ENCODE measurements at places on chromosomes 1 and 21.
A peak's percentile ranks its signal among the peaks of the same experiment; 100 is the strongest.

- DNase-seq, result no peak
Measured at GRCh38 chr1:79293611-79294010, 287.1 kb upstream of the ADGRL4 start.

DNA sequence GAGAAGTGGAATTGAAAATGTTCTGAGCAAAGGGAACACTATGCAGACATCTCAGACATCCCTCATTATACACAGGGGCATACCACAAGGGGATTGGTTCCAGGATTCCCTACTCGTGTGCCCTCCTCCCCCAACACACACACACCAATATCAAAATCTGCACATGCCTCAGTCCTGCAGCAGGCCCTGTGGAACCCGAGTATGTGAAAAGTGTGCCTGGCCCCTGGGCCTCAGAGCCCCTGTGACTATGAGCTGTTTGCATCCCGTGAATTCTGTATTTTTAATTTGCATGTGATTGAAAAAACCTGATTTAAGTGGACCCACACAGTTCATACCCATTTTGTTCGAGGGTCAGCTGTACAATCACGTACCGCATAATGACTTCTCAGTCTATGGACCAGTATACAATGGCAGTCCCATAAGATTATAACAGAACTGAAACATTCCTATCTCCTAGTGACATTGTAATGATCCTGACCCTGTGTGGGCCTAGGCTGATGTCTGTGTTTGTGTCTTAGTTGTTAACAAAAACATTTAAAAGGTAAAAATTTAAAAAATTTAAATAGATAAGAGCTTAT lies 11.3 kb downstream of the POU2F1 start:
- DNase-seq, result no peak

GRCh38 chr21:44441581-44442265 lies 13.6 kb upstream of the LRRC3 start:
- DNase-seq, result no peak

GRCh38 chr1:2271841-2272655 lies 43.9 kb downstream of the SKI start:
- DNase-seq, result no peak

- no peak for DNase-seq
Measured at GRCh38 chr1:116971258-116971860, 30.2 kb upstream of the CD101 start.

GRCh38 chr21:30340714-30341573 lies 3.5 kb upstream of the KRTAP27-1 start:
- no peak for DNase-seq

- no peak for DNase-seq
Measured at GRCh38 chr1:209398313-209398991, 185.1 kb upstream of the CAMK1G start.

DNA sequence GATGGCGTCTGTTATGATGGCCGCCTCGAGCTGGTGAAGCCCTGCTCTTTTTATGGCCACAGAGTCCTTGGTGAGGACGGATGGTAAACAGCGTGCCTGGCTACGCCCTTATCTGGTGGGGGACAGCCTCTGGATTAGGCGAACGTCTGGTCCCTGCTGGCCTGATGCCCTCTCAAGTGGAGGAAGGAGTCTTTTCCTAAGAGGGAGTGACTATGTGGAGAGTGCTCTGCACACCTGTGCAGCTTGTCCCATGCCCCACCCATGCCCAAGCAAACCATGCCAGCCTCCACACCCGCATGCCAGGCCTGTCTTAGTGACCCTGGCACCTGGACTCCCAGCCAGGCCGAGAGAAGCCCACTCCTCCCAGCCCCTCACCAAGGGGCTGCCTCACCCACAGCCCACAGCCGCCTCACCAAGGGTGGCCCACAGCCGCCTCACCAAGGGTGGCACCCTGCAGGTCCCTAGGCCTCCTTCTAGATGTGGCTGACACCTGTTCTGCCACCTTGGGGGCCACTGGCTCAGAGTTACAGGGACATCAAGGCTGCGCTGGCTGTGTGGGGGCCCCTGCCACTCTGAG lies 40.2 kb downstream of the WNT9A start:
- DNase-seq, result no peak

GRCh38 chr1:55474168-55474786 lies 259.1 kb upstream of the USP24 start:
- DNase-seq, result no peak

- DNase-seq, result no peak
Measured at GRCh38 chr1:52424813-52425212, 20.4 kb downstream of the PRPF38A start.

GRCh38 chr1:162021124-162021523 lies 2.5 kb downstream of the OLFML2B start:
- DNase-seq, result no peak

DNA sequence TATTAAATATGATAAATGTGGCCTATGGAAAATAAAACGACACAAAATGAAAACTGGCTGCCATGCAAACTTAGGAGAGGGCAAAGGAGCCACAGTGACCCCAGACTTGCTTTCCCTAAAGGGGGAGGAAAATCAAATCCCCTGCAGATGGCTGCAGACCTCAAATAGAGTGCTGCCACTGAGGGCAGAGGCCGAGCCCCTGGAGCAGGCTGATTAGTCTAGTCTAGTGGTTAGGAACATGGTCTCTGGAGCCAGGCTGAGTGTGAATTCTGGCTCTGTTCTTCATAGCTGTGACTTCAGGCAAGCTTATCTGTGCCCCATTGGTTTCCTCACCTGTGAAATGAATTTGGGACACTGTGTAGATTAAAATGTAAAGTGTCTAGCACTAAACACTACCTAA lies 60.8 kb downstream of the ITPKB start:
- no peak for DNase-seq

- no peak for DNase-seq
Measured at GRCh38 chr1:36177589-36178431, 21.9 kb downstream of the MAP7D1 start.

DNA sequence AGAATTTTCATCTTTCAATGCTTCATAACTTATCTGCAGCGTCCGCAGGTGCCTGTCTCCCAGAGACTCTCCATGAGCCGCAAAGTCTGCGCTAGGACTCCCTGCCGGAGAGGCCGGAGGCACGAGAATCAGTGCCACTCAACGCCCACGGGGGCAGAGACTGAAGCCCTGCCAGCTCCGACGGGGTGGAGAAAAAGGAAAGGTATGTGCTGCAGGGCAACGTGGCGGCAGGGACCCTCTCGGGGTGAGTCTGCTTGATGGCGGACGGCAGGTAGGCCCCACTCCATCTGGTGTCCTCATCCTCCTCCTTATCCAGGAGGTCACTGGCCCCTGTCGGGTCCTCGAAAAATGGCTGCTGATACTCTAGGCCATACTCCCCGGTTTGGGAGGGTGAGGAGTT lies 21.9 kb upstream of the MRPS14 start:
- no peak for DNase-seq

GRCh38 chr1:16267690-16268180 lies 30.8 kb upstream of the CPLANE2 start:
- no peak for DNase-seq

DNA sequence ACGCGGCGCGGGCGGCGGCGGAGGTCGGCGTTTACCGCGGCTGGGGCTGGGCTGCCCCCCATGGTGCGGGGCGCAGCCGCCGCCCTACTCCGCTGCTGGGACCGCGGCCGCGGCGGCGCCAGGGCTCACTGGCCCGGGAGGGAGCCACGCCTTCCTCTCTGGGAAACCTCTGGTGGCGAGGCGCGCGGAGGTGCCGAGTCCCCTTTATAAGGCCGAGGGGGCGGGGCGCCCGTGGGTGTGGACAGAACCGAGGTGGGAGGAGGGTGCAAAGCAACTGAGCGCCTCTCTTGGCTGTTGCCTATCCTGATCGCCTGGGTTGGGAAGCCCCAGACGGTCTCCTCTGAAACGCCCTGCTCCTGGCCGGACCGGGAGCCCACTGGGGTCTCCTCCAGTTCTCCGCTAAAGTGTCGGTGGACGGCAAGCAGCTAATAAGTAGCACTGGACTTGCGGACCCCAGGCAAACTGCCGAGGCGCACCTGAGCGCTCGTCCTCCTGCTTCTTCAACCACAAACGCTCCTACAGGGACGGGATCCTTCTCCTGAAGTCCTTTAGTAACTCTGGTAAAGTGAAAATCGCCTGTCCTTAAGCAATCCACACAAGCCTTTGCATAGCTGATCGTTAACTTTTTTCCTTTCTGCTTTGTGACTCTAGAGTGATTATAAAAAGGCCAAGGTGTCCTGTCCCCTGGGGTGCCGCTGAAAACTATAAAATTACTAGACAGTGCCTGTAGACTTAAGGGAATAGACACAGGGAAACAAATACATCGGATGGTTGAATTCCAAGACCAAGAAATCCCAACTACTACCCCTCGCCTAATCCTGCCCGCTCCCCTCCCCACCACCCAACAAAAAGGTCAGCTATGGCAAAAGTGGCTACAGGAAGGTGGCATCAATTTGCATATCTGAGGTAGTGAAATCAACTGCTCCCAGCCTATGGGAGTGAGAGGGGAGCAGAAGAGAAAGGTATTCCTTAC lies at the start of gene PTGER3:
PTGER3 (minus strand) TSS at position 182 of the 973 bp plus-strand sequence. CDS start 239 bp downstream, outside the sequence.
- peak; percentile 18 for DNase-seq

- DNase-seq, result no peak
Measured at GRCh38 chr1:229170778-229171505, 100.0 kb upstream of the RAB4A start.

GRCh38 chr1:145545055-145545454 lies 62.7 kb upstream of the GPR89A start:
- DNase-seq, result no peak

Measured in stimulated activated CD8-positive, alpha-beta memory T cell treated with anti-CD3 and anti-CD28 coated beads, Interleukin-7, amount 100 ng/mL, for 48 hours (primary cell).